Stimulated activated CD8-positive, alpha-beta memory T cell treated with anti-CD3 and anti-CD28 coated beads, Interleukin-12 subunit alpha, Interleukin-12 subunit beta, amount 100 ng/mL, for 4 hours (primary cell): ENCODE measurements at places on chromosomes 3 and 15.

DNA sequence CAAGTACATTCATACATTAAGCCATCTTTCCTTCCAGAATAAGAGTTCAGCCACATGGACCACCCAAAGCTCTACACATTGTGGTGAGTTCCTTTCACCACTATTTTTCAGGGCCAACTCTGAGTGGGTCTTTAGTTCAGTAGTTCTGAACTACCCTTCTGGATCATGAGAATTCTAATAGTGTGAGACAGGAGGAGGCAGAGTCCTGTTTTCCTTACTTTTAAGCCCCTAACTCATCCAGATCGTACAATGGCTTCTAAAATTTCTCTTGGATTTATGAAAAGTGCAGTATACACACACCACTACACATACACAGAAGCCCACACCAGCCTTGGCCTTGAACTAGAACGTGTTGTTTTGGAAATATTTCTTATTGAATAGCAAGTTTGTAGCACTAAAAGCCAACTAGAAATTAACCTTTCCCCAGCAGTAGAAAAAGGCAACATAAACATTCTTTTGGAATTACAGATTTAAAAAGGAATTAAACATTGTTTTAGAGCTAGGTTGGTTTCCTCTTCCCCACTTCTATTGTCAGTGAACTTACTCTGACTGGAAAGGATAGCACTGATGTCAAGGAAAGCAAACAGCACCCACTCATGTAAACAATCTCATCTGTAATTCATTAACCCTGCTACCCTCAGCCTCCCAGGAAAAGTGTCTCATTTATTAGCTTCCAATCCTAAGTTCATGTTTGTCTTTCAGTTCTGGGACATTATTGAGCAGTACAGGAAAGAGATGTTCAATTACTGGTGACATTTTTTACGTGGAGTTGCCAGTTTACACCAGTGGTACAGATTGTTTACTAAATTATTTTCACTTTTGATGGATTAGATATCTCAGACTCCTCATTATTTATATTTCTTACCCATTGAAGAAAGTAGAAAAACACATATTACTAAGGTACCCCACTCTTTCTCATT is 95.7 kb upstream of the AGTR1 start:
- no peak for DNase-seq

GRCh38 chr3:76765511-76765910 is 274.4 kb upstream of the ROBO2 start:
- no peak for DNase-seq

GRCh38 chr15:26453914-26454313 is 319.0 kb downstream of the GABRB3 start:
- DNase-seq = no peak

DNA sequence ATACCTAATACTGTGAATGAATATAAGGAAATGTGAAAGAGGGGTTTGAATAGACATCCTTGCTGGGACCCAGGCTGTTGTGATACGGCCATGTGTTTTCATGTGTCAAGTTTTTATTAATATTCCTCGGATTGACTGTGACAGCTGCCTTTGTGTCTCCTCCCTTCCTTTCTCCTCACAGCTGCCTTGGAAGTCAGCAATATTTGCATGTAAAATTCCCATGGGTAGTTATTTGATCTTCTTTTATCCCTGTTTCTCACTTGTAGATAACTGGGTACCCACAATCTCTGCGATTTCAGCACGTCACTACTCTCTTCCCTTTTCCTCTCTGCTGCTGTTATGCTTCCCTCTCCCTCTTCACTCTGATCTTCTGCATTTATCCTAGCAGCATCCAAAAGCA is 9.4 kb downstream of the GPR156 start:
- DNase-seq = no peak

DNA sequence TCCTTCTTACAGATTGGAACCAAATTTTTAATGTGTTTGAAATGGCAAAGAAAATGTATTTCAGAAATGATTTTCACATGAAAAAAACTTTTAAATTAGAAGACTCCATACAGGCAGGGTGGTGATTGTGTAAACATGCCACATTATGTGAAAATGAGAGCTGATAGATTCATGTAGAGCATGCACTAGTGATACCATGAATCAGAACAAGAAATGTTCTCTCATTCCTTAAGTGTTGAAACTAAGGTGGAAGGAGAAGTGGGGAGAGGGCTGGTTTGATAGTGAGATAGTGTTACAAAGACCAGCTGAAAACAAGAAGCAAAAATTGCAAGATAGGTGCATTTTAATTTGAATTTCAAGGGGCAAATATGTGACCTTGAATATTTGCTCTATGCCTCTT is 100.3 kb downstream of the CCNL1 start:
- DNase-seq = no peak

DNA sequence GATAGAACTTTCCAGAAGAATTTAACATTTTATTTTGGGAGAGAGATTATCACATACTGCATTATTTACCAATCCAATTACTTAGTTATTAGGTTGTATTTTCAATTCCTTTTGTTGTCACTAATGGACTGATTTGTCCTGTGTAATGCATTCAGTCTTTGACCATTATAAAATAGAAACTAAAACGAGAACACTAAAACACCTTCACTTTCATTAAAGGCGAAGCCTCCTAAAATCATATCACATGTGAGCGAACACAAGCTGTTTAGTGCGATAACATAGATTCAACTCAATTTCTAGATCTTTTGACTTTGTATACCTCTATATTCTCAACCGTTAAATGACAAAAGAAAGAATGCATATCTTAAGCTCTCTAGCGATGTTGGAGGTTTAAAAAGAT is 253.4 kb downstream of the VGLL3 start:
- DNase-seq = no peak

- DNase-seq = no peak
These were observed 28.8 kb upstream of the KLF13 start for GRCh38 chr15:31297575-31298456.

GRCh38 chr3:52670621-52671521 is 14.8 kb downstream of the PBRM1 start:
- no peak for DNase-seq

DNA sequence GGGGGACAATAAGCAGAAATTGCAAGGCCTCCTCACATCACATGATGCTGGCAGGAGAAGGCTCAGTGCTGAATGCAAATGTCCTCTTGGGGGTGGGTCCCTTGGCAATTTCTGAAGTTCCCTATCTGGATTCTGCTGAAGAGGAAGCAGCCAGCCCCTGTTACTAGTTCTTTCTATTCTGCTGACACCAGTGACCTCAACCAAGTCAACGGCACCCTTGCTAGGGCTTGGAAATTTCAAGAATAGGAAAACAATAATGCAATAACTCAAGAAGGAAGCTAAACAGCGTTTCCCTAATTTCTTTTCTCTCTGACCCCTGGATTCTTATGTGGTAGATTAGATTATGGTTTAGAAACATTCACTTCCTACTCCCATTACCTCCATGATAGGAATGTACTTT is 46.2 kb upstream of the FOXP1 start:
- DNase-seq = no peak

- DNase-seq = no peak
These were observed 32.1 kb downstream of the SEC62 start for GRCh38 chr3:169998668-169999131.

DNA sequence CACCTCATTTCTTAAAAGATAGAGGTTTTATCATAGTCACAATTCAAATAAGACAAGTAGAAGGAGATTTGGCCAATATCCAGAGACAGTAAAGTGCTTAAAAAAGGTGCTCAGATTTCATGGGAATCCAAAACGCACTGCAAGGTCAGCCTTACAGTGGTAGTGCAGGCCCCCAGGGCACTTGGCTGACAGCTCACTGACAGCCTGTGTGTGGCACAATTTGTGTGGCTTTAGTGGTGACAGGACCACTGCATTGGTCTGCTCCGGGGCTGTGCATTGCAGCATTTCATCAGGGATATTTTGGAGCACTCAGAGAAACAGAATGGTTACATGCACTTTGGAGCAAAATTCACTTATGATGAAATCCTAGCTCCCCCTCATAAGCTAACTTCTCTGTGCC is 544.3 kb downstream of the NTRK3 start:
- no peak for DNase-seq

DNA sequence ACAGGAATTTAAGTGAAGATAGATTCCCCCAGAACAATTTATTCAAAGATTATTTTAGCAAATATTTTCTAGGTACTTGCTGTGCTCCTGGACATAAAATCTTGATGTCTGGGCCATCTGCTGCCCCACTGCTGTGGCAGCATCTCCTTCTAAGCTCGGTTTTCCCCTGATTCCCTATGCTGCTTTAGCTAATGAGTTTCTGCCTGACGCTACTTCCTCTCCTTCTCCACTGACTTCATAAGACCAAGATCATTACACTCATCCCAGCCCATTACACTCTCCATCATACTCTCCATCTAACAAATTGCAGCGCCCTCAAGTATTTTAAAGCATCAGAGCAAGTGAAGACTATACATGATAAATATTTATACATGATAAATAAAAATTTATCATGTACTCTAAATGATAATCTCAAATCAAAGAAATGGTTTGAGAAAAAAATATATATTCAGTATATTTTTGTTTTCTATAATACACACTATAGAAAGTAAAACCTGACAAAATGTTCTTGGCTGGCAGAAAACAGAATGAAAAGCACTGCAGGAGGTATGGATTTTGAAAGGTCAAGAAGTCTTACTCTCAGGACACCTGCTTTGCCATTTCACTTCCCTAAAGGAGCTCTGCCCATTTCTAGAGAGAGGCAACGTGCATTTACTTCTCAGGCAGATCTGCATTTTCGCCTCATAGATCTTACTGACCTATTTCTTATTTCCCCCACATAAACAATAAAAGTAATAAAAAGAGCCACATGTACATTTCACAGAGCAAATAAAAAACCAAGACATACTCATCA is 232.0 kb downstream of the KCNMB2 start:
- DNase-seq = no peak

GRCh38 chr15:42692536-42692935 is 44.4 kb downstream of the CDAN1 start:
- no peak for DNase-seq

GRCh38 chr3:122003606-122004005 is 18.4 kb downstream of the ILDR1 start:
- no peak for DNase-seq

DNA sequence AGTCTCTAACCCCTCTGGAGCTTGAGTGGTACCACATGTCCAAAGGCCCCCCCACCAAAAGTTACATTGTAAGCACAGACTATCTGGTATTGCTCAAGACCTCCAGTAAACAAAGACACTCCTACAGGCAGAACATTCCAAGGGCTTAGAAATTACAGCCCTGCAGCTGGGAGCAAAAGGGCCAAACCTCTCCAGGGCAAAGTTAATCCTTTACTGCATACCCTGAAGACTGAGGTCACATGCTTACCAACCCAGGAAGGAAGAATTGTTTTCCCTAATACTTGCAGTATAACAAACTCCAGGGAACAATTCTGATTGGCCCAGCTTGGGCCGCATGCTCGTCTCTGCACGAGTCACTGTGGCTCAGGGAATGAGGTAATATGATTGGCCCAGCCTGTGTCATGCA is 266.1 kb upstream of the NR2F2 start:
- no peak for DNase-seq

GRCh38 chr15:83854321-83854720 is 200.4 kb downstream of the ADAMTSL3 start:
- DNase-seq = no peak

- no peak for DNase-seq
These were observed 68.0 kb downstream of the SMARCC1 start for GRCh38 chr3:47713655-47714054.

DNA sequence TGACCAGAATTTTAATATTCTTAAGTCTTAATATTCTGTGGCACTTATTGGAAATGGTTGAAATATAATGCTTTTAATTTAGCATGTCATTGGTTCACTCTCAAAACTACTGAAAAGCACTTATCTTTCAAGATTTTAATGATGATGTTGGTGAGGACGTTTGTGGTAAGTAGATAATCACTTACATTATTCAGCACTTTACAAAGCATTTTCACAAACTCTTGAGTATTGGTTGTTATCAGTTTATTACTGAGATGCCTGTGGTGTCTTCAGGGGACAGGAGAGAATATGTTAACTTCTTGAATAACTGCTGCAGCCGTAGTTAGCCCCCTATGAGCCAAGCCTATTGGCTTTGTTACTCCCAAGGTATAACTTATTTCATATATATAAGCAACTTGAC is 15.2 kb downstream of the TGFBR2 start:
- DNase-seq = no peak

GRCh38 chr15:37080261-37080921 is 20.0 kb downstream of the MEIS2 start:
- no peak for DNase-seq

DNA sequence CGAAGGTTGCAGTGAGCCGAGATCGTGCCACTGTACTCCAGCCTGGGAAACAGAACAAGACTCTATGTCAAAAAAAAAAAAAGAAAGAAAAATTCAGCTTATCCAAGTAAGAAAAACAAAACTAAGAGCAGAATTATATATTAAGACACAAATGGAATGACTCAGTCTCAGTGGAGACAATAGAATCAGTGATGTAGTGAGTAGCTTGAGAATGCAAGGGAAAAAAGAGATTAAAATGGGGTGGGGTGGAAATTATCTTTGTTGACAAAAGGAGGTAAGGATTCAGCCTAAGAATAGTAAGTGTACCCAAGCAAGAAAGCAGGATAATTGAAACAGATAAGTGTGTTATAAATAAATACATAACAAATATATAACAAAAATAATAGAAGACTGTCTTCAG is 70.7 kb downstream of the BLM start:
- DNase-seq = no peak

GRCh38 chr3:170513642-170514041 is 72.2 kb downstream of the SLC7A14 start:
- DNase-seq = no peak

DNA sequence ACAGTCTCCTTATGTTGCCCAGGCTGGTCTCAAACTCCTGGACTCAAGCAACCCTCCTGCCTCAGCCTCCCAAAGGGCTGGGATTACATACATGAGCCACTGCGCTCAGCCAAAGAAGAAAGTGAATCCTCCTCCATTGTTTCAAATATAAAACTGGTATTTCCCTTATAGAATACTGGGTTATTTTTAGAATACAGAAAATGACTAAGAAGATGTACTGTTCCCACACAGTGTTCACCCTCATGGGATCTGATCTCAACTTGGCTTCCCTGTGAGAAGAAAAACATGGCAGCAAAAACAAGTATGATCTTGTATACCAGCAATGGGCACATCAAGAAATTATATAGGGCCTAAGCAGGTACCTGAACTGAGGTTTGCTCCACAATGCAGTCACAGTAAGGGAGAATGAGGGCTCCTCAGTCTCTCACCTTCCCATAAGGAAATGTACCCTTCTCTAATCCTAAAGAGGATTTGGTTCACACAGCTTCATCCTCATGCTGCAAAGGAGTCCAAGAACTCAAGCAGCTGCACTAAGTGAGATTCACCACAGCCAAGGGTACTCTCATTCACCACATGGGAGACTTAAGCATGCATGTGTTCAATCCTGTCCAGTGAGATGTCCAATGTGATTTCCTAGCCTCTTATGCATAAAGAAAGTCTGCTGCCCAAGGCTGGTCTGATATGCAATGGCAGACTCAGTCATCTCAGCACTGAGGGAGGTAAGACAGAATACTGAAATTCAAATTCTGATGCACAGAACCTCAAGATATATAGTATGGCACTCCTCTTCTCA is 25.8 kb downstream of the USP4 start:
- no peak for DNase-seq

GRCh38 chr3:45508483-45509037 is 86.0 kb upstream of the LIMD1 start:
- no peak for DNase-seq
